Stimulated activated CD4-positive, alpha-beta T cell treated with anti-CD3 and anti-CD28 coated beads, TNF-alpha, amount 100 ng/mL, for 24 hours (primary cell): ENCODE measurements at places on chromosomes 3 and 15.
A peak's percentile ranks its signal among the peaks of the same experiment; 100 is the strongest.

GRCh38 chr3:102336130-102336529 lies 98.7 kb upstream of the ZPLD1 start:
- no peak for DNase-seq

- DNase-seq: no peak
Observed at GRCh38 chr15:40469776-40470390, 901 bp upstream of the CHST14 start.

DNA sequence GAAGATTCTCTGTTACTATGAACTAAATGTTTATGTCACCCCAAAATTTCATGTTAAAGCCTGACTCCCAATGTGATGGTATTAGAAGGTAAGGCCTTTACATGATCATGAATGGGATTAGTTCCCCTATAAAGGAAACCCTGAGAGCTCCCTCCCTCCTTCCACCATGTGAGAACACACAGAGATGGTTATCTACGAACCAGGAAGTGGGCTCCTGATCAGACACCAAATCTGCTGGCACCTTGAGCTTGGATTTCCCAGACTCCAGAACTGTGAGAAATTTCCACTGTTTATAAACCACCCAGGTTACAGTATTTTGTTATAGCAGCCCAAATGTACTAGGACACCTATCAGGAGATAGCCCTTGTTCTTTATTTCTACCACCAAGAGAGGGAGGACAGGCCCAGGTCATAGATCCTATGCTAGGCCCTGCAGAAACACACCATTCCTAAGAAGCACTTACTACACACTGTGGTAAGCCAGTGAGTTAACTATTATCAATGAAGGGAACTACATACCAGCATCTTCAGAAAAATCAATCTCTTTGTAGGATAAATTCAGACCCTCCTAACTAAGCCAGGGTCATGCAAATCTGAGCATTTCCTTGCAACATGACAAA lies 59.0 kb downstream of the PRKAR2A start:
- no peak for DNase-seq

- no peak for DNase-seq
Observed at GRCh38 chr3:45056608-45057301, 30.7 kb downstream of the CLEC3B start.

GRCh38 chr3:124229420-124229819 lies 237.5 kb upstream of the ROPN1 start:
- DNase-seq: no peak

DNA sequence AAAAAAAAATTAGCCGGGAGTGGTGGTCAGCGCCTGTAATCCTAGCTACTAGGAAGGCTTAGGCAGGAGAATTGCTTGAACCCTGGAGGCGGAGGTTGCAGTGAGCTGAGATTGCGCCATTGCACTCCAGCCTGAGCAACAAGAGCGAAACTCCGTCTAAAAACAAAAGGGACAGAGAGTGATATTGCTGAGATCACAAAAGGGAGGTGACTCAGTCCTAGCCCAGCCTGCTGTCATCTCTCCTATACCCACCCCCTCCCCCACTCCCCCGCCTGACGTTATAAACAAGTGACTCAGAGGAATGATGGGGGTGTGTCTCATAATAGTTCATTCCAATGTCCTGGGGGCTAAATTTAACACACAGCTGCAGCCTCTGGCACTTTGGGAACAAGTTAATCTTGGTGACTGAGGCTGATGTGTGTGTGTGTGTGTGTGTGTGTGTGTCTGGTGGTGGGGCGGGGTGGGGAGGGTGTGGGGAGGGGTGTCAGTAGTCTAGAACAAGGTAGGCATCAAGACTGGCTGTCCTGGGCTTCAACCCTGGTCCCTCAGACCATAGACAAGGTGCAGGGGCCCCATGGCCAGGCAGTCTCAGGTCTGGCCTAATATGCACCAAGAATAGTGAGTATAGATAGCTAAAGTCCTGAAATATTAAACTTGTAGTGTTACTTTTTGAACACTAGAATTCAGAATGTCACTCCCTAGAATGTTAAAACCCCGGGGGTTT lies 1.3 kb upstream of the KLHL40 start:
- peak; percentile 27 for DNase-seq

DNA sequence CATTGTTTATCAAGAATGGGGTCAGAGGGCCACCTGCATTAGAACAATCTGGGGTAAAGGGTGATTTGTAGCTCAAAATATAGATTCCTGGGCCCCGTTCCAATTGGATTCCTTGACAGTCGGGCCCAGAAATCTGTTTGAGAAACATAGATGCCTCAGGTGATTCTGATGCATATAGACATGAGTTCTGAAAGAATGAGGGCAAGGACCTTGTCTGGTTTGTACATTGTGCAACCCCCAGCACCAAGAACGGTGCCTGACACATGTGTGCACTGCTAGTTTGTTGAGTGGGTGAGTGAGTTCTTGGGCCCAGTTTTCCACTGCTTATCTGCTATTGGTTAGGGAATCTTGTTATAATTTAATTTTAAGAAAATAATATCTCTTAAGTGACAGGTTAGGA lies 16.6 kb downstream of the CRYBG3 start:
- DNase-seq: no peak

DNA sequence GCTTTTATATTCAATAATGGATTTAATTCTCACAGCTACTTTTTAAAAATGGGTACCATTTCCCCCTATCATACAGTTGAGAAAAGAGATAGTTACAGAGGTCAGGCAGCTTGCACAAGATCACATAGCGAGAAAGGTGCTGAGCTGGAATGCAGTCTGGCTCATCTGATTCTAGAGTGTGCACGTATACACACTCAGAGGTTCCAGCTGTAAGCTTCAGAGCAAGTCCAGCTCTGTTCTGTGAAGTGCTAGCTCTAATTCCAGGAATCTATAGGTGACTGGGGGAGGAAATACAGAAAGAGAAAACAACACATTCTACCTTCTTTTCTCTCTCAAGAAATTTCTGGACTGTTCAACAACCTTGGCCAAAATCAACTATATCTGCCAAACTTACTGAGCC lies 318.7 kb downstream of the FOXP1 start:
- DNase-seq: no peak

GRCh38 chr3:197456261-197457091 lies 99.3 kb downstream of the BDH1 start:
- peak; percentile 11 for DNase-seq

GRCh38 chr15:59866642-59867041 lies 137.5 kb upstream of the FOXB1 start:
- DNase-seq: no peak

DNA sequence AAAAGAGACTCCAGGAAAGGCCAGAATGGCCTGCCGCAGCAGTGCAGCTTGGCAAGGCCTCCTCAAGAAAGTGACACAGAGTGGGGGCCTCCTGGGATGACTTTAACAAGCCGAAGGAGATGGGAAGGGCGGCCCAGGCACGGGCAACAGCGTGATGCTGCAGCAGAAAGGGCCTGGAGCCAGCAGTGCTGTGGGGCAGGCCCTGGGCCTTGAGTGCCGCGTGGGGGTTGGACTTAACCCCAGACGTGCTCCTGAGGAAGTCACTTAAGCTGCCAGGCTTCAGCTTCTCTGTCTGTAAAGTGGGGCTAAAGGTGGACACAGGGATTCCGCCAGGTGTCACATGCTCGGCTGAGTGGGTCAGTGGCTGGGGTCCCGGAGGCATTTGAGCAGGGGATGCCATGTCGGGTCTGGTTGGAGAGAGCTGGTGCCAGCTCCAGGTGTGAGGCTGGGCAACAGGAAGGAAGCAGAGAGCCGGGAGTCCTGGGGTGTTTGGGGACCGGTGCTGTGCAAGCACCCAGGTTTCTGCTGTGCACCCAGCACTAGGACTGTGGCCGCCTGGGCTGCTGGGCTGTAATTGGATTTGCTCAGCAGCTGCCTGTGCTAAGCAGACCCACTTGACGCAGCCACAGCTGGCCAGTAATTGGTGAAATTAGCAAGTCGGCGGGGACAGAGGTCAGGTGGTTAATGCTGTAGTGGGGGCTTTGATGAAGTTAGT lies 7.8 kb downstream of the DNAJB8 start:
- no peak for DNase-seq

DNA sequence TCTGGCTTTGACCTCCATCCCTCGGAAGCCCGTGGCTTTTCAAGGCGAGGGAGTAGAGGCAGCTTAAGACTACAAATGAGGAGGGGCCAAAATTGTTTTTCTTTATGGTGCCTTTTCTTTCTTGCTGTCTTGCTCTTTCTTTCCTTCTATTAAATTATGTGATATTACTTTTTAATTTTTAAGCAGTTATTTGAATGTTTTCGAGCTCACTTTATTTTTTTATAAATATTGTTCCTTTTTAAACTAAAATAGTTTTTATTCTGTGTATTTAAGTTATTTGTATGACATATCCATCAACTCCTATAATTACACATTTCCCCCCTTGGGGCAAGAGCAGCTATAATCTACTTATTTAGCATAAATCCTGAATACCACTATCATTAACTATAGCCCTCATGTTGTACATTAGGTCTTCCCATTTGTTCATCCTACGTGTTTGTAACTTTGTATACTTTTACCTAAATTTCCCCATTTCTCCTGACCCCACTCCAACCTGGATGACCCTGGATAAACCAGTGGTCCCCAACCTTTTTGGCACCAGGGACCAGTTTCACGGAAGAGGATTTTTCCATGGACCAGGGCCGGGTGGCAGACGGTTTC lies 622 bp upstream of the PLSCR1 start:
- no peak for DNase-seq

DNA sequence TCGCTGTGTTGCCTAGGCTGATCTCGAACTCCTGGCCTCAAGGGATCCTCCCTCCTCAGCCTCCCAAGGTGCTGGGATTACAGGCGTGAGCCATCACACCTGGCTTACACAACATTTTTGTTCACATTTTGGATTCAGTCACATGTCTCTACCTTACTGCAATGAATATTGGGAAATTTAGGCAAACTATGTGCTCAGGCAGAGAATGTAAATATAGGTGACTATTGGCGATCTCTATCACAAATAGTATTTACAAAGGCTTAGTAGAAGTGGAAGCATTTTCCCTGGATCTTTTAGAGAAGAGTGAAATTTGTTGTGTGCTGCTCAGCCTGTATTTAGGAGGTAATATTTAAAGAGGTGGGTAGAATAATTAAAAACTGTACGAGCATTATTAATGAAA lies 20.7 kb downstream of the SCAANT1 start:
- DNase-seq: no peak

DNA sequence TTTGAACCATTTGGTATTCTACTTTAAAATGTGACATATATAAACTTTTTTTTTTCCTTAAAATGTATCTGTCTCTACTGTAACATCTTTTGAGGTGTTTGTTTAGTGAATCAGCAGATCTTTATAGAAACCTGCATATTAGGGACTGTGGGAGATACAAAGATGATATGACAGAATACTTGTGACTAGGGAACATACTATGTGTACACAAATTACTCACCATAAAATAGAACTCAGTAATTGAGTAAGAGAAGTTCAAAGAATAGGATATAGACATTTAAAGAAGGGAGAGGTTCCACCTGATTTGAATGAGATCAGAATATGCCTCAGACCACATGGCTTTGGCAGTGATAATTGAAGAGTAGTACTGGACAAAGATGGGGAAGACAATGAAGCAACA lies 47.9 kb downstream of the ATP2C1 start:
- no peak for DNase-seq

DNA sequence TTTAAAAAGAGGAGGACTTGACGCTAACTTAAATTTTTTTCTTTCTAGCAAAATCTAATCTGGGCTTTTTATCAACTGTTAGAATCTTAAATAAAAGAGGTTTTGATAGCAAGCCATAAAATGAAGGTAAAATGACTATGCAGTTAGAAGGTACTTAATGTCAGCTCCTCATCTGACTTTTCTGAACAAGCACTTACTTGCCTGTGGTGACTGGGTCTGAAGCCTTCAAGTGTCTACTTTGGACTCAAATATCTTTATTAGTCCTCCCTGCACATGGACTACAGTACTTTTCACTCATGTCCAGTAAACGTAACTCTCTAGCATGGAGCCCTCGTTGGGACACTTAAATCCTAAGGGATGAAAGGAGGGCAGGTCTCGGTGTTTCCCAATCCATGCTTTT lies 135.9 kb downstream of the P2RY1 start:
- DNase-seq: no peak

- no peak for DNase-seq
Observed at GRCh38 chr15:41801850-41802455, 25.9 kb upstream of the JMJD7 start.

DNA sequence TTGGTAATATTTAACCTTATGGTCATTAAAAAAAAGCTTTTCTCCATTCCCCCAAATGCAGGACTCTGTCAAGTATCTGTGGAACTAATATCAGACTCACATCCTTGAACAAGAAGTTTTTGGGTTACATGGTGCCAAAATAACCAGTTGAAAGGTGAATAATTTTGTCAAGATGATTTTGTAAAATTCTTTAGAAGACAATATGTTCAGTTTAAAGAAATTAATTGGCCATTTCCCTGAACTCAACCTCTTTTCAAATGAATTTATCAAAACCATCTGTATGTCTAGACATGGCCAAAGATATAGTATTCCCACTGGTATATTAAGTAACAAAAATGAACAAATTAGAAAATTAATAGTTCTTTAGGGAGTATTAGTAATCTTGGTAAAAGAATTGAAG lies 280.5 kb downstream of the MBNL1 start:
- DNase-seq: no peak

- DNase-seq: no peak
Observed at GRCh38 chr3:47380026-47380600, 708 bp upstream of the PTPN23 start.

- DNase-seq: peak; percentile 6
Observed at GRCh38 chr3:57815036-57815435, 58.9 kb downstream of the SLMAP start.

- no peak for DNase-seq
Observed at GRCh38 chr3:53949541-53949940, 57.9 kb upstream of the SELENOK start.

GRCh38 chr15:70062321-70062956 lies 35.3 kb downstream of the TLE3 start:
- DNase-seq: no peak

GRCh38 chr15:63015618-63016017 lies 26.9 kb upstream of the TPM1 start:
- no peak for DNase-seq

DNA sequence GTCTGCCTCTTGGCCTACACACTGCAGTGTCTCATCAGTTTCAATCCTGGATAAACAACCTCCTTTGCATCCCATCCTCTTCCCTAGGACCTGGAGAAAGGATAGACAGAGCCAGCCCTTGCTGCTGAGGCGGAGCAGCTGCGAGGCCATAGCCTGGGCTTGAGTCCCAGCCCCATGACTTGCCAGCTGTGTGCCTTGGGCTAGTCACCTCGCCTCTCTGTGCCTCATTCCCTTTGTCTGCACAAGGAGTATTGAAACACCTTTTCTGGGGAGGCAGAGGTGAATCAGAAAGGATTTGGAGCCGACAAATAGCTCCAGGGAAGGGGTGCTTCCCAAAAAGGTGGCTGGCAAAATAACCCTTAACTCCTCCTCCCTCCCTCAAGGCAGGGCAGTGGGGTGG lies 65.0 kb upstream of the SLC6A1 start:
- no peak for DNase-seq

DNA sequence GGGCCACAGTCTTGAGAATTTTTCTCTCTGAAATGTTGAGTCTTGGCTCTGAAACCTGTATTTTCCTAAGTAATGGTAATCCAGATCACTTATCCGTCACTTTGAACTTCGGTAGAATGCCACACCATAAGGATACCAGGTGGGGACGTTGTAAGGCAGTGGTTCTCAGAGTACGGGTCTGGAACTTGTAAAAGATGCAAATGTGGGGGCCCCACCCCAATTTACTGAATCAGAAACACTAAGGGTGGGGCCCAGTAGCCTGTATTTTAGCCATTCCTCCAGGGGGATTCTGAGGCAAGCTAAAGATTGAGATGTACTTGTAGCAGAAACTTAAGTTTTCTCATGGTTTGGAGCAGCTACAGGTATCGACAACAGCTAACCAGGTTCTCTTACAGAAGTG lies 555.3 kb downstream of the FOXP1 start:
- DNase-seq: no peak

GRCh38 chr15:28101201-28101600 lies 2.1 kb upstream of the OCA2 start:
- DNase-seq: no peak
